SK-N-MC (cell line): ENCODE measurements at places on chromosomes 16 and 17.

- no peak for DNase-seq
Observed at GRCh38 chr16:25550647-25551046, 141.1 kb upstream of the HS3ST4 start.

DNA sequence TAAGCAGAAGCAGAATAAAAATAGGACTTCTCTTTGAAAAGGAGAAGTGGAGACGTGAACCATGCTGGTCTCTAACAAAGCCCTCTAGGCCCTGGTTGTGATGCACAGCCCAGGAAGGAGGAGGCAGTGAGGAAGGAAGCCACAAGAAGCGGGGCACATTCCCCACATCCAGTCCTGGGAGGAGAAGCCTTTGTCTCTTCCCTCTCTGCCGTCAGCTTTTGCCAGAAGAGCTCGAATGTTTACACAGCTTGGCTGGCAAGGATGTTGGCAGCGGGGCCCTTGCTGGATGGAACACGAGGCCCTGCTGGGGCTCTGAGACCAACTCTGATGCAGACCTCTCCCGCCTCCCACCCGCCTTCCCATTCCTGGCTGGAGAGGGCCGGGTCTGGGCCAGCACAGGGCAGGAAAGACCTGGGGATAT lies 91.3 kb downstream of the MAF start:
- DNase-seq: no peak

DNA sequence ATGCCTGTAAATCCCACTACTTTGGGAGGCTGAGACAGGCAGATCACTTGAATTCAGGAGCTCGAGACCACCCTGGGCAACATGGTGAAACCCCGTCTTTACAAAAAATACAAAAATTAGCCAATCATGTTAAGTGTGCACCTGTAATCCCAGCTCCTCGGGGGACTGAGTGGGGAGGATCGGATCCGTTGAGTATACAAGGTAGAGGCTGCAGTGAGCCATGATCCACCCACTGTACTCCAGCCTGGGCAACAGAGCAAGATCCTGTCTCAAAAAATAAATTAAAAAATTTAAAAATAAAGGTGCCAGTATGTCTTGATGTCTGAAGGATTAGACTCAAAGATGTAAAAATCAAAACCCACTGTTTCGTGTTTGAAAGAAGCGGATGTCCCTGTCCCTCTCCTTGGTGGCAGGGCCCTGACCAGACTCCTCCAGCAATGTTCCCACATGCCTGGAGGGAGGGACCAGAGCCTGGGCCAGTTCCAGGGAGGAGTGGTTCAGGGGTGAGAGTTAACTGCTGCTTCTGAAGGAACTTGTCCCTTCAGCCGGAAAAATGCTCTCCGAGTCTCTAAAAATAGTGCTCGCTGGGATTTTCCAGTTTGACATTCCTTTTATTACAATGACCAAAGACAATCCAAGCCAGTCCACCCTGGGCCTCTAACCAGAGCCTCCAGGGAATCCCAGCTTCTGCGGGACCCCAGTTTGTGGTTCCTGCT lies 9.4 kb upstream of the CMTM4 start:
- no peak for DNase-seq

DNA sequence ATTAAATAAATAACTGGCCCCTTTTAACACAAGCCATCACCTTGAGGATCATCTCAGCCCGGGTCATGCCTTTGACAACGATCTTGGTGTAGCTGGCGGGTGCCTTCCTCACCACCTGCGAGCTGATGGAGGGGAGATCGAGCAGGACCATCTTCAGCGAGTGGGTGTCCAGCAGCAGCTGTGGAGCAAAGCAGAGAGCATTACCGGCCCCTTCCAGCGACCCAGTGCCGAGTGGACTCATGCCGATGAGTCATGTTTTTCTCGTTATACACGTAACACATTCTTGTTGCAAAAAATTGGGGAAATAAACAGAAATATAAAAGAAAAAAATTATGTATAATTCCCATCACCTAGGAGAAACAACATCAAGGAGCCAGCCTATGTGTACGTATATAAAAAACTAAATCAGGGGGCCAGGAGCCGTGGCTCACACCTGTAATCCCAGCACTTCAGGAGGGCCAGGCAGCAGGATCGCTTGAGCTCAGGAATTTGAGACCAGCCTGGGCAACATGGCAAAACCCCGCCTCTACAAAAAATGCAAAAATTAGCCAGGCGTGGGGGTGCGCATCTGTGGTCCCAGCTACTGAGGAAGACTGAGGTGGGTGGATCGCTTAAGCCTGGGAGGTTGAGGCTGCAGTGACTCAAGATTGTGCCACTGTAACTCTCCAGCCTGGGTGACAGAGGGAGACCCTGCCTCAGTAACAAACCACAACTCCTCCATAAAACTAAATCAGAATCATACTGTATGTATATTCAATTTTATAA lies 169.1 kb upstream of the RPH3AL start:
- no peak for DNase-seq

GRCh38 chr17:82820278-82821251 lies 19.3 kb downstream of the ZNF750 start:
- DNase-seq: no peak

DNA sequence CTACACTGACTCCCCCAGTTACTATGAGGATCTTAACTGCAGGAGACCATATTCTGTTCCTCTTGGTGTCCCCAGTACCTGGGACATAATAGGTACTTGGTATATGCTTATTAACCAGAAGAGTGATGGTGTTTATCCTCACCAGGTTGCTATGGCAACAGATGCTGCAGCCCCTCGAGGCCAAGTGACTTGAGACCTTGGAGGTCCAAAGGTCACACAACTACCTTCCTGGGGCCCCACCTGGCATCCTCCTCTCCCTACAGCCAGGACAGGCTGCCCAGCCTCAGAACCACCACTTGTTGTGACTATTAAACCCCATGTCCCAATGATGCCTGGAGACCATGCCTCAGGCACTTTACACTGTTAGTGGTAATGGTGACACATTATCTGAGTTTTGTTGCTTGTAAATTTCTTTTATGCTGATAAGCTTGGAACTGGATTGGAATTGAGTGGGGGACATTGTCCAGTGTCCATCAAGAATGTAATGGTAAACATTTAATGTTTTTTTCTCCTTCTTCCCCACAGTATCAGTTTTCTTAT lies 189.4 kb downstream of the CCDC182 start:
- DNase-seq: no peak

- no peak for DNase-seq
Observed at GRCh38 chr17:65556014-65556909, 5.2 kb downstream of the AXIN2 start.

DNA sequence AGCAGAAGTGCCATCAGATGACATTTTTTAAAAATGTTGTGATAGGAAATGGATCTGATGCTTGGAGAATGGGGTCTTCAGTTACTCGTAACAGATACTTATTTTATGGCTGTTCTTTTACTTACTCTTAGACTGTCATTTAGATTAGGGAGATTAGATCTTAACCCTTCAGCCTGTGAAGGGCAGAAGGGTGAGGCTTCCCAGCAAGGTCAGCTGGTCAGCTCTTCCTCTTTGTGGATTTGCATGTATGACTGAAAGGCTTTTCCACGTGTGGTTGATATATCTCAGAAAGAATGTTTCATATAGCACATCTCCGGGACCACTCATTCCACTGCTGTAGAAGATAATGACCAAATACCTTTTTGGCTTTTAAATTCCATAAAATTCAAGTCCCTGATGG lies 27.4 kb downstream of the GRB7 start:
- DNase-seq: no peak

DNA sequence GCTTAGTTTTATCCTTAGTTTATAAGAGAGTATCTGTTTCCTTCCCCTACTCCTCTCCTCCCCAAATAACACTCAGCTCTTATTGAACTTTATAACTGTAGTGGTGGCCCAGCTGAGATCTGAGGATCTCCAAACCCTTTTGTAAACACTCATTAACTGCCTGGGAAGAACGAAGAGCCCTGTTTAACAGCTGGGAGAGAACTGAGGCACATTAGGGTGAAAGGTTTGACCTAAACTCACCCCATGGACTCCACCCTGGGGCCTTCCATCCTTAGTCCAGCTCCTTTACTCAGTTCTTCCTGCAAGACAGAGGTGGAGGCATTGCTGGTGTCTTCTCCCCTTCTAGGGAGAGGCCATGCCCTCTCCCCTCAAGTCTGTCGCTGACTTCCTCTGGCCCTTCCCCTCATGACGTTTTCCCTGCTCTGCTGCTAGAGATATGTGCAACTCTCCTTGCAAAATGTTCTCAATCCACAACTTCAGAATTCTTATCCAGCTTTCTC lies 1.2 kb upstream of the RARA start:
- DNase-seq: no peak

DNA sequence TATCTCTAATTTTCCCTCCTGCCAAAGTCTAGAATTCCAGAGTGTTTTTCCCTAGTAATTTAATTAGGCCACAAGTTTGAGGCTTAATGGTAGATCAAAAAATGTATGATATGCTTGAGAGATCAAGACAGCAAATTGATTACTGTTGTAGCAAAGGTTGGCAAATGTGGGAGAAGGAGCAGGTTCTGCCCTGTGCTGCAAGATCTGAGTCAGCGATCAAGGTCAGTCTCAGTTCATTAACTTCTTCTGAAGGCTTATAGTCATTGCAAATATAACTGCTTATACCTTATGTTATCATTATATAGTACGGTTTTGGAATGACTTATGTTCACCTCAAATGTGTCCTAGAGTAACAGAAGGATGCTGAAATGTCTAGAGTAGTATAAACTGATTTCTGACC lies 231.1 kb upstream of the TBX2 start:
- DNase-seq: no peak

DNA sequence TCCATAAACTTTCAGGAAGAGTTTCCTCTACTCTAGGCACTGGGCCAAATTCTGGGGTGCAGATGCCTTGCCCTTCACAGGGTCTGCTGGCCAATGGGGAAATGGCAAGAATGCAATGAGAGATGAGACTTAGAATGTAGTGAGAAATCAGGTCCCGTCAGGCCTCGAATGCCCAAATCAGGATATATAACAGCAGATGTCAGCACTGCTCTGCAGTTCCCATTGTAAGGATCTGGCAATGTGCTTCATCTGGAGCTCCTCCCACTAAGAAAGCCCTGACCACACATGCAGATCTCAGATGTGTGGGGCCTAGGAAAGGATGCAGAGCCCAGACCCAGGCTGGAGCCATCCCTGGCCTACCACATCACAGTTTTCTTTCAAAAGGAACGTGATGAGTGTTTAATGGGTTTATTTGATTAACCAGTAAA lies 13.9 kb upstream of the LPCAT2 start:
- DNase-seq: no peak

- no peak for DNase-seq
Observed at GRCh38 chr16:14502932-14503741, 126.9 kb downstream of the PARN start.

- DNase-seq: no peak
Observed at GRCh38 chr16:86424398-86424797, 85.9 kb upstream of the FOXF1 start.

GRCh38 chr16:67248401-67249177 lies at the start of gene SLC9A5:
Gene SLC9A5 (plus strand): TSS chr16:67248979. CDS start chr16:67249015, 36 bp downstream.
- DNase-seq: no peak

GRCh38 chr17:49715216-49715615 lies 7.5 kb upstream of the SLC35B1 start:
- DNase-seq: no peak

DNA sequence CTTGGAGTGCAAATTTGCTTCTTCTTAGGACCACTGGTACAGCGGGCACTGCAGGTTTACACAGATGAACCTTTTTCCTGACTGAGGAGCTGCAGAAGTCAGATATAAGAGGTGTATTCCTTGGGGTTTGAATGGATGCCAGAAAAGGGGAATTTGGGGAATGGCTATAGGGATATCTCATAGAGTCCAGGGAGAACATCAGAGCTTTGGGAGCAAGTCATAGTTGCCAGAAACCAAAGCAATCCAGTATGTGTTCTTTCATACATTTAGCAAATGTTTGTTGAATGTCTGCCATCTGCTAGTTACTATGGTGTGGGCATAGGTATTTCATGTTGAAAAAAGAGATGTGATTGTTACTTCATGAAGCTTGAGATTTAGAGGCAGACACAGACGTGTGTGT lies 46.8 kb downstream of the MAP2K4 start:
- DNase-seq: no peak
